ENCODE measurements at places on chromosomes 1 and 21.

GRCh38 chr1:69157046-69157756 is 410.5 kb upstream of the LRRC7 start:
- DNase-seq, result no peak

DNA sequence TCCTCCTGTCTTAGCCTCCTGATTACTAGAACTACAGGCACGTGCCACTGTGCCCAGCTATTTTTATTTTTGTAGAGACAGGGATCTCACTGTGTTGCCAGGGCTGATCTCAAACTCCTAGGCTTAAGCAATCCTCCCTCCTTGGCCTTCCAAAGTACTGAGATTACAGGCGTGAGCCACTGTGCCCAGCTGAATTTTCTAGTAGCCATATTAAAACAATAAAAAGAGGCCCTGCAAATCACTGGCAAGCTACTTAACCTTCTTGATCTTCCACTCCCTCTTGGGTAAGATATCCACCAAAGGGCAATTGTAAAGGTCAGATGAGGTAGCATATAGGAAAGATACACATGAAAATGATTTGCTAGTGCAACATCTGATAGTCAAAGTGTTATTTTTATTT is 65.6 kb upstream of the SRSF10 start:
- no peak for DNase-seq

- DNase-seq, result no peak
Observed at GRCh38 chr21:45017039-45017960, 57.1 kb upstream of the ADARB1 start.

- DNase-seq, result no peak
Observed at GRCh38 chr1:221989741-221990140, 247.9 kb upstream of the DUSP10 start.

- DNase-seq, result peak; percentile 31
Observed at GRCh38 chr1:153465811-153466636, 5.6 kb upstream of the S100A7 start.

DNA sequence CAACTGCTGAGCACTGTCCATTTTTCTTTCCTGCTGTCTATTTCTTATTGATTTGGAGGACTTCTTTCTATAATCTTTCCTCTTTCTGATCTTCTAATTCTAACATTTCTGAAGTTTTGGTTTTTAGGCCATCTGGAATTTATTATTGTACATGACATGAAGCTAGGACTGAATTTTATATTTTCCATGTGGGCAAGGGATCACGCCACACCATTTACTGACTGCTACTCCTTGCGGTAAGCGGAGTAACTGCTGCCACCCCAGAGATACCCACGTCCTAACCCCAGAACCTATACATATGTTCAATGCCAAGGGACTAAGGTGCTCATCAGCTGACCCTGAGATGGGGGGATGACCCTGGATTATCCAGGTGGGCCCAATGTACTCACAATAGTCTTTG is 70.6 kb downstream of the NPHP4 start:
- DNase-seq, result no peak

DNA sequence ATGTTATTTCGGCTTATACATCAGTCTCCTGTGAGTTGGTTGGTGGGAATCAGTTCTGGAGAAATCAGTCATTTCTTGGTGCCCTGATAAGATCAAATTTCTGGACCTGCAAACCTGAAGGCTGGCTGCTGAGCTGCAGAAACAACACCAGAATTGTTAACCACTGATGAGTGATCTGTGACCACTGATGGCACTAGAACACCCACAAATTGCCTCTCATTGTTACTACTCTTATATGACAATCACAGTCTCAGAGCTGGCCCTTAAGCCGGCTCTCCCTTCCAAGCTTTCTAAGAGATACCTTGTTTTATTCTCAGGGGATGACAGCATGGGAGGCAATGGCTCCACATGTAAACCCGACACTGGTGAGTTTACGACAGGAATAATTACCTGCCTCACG is 1.9 kb downstream of the C1orf162 start:
- DNase-seq, result no peak

GRCh38 chr1:159937054-159937750 is 8.2 kb downstream of the IGSF9 start:
- DNase-seq, result no peak

GRCh38 chr1:209645574-209646452 is 6.4 kb downstream of the LAMB3 start:
- DNase-seq, result no peak

- no peak for DNase-seq
Observed at GRCh38 chr21:42254651-42255601, 36.0 kb downstream of the ABCG1 start.

DNA sequence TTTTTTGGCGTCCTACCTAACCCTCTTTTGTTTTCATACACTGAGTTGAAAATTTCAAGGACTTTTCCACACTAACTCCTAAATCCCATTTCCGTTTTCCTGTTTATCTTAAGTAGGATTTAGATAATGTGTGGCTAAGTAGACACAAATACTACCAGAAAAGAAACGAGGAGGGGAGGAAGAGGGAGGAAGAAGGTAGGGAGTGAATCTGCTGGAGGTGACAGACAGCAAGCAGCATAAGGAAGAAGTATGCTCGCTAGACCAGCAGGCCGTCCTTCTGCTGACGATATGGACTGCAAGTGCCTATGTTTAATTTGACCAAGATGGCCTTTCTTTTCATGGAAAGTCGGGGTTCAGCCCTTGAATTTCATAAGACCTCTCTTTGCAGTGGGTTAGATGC is 256.9 kb upstream of the RAB4A start:
- no peak for DNase-seq

- DNase-seq, result no peak
Observed at GRCh38 chr1:46490406-46490655, 695 bp downstream of the DMBX1 start.

GRCh38 chr1:3836421-3836820 is 20.6 kb downstream of the CEP104 start:
- no peak for DNase-seq

- no peak for DNase-seq
Observed at GRCh38 chr1:220113136-220113695, 19.3 kb downstream of the IARS2 start.

GRCh38 chr1:8477166-8477982 is 159.5 kb downstream of the SLC45A1 start:
- DNase-seq, result no peak

DNA sequence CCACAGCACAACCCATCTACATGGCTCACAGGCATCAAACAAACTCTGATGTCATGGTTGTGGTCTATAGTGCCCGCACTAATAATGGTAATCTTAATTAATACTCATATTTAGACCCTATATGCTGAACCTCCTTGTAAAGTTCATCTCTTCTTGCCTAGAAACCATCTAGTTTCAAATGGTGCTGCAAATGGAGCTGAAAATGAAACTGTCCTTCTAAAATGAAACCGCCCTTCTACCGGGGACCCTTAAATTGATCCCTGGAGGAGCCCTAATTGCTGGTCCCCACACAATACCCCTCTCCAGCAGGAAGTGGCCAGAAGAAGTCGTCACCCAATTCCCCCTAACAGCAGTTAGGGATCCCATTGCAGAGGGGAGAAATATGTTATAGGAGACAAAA is 612.6 kb downstream of the MRPL39 start:
- DNase-seq, result no peak

- DNase-seq, result peak; percentile 19
Observed at GRCh38 chr1:13702425-13703127, 2.6 kb downstream of the PRDM2 start.

DNA sequence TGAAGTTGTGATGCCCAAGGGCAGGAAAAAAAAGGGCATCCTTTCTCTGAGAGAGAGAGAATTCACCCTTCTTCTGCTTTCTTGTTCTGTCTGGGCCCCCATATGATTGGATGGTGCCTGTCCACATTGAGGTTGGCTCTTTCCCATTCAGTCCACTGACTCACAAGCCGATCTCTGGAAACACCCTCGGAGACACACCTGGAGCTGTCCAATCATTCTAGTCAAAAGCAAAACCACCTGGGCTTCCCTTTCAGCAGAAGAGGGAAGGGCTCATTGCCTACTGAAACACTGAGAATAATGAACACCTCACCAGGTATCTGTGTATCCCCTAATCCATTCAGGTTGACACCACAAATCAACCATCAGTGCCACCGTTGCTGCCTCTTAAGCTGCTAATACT is 103.7 kb upstream of the GNG12 start:
- DNase-seq, result no peak

GRCh38 chr21:45831991-45832740 is 149.4 kb upstream of the COL6A1 start:
- no peak for DNase-seq
